Activated CD4-positive, alpha-beta T cell treated with anti-CD3 and anti-CD28 coated beads for 36 hours (primary cell): ENCODE measurements at places on chromosomes 5 and 9.

GRCh38 chr9:122562134-122562760 is 9.3 kb downstream of the OR1N2 start:
- peak; percentile 7 for DNase-seq

DNA sequence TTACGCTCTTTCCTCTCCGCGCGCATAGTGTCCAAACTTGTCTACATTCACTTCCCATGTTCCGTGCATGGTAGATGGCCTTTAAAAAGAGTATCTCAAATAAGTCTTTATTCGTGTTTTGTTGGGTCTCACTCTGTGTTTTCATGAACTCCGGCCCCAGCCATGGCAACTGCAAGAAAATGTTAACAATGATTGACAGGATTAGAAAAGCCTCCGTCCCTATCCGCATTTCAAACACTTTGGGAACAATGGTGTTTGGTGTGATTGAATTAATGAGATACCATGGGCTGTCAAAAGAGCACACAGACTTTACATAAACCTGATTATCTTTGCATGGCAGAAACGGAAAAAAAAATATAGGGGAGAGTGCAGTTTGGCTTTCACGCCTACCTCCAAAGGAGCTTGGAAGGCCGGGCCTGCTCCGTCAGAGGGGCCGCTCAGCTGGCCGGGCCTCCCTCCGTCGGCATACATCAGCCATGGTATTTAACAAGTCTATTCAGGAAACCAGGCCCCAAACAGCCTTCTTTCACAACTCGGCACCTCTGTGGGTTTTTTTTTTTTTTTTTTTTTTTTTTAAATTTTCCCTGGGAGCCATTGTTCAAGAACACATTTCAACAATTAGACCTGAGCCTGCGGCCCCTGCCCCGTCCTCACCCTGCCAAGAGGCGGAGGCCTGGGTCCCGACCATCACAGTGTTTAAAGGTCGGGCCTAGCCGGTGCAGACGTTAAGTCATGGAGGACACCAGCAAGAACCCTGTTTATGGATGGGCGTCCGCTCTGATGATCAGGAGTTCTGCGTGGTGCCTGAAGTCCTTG is 323.8 kb upstream of the IRX4 start:
- no peak for DNase-seq

DNA sequence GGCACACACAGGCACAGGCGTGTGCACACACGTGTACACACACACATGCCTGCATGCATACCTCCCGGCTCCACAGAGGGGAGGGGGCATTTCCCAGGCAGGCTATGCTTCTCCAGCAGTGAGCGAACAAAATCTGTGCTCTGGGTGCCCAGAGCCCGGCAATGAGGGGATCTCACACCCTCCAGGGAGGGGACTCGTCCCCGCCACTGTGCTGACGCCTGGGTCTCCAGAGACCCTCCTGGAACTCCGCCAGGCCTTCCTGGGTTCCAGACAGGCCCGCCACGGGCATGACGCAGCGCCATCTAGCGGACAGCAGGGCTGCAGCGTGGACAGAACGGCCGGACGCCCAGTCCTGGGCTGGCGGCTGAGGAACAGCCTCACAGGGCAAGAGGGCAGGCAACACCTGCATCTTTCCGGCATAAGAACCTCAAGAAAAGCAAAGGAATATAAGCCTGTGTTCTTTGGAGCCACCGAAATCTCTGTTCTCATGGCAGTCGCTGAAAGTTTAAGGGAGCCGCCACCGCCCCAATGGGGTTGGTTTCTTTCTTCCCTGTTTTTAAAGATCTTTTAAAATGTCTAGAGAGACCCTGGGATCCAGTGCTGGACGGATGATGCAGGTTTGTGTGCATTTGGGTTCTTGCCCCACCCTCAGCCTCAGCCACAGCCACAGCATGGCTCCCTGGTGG is 135.6 kb upstream of the PPP1R26 start:
- peak; percentile 76 for DNase-seq

DNA sequence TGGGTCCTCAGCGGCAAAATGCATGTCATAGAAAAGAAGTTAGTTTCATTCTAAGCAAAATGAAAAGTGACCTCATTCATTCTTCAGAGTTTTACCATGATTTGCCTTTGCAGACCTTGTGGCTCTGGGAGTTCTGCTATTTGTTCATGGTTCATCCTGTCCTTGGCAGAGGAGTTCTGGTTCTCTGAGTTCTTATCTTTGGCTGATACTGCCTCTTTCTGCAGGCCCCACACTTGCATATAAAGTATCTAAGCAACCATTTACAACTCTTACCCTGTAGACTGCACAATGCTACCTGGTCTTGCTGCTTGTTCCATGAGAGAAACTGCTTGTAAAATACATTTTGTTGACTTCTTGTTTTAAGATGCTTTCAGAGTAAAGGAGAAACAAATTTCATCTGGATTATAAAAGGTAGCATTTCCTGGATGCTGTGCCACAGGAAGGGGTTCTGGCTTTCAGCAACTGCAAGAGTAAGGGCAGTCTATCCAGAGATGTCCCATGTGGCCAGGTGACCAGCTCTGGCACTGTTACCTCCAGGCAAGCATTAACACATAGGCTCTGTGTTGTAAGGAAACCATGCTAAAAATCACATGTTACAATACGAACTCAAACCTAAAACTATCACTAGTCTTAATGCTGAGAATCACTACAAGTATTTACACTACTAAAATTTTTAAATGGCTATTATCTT is 513.2 kb downstream of the SPOCK1 start:
- no peak for DNase-seq

- DNase-seq: no peak
Observed at GRCh38 chr9:88373045-88373444, 15.2 kb upstream of the SPIN1 start.

DNA sequence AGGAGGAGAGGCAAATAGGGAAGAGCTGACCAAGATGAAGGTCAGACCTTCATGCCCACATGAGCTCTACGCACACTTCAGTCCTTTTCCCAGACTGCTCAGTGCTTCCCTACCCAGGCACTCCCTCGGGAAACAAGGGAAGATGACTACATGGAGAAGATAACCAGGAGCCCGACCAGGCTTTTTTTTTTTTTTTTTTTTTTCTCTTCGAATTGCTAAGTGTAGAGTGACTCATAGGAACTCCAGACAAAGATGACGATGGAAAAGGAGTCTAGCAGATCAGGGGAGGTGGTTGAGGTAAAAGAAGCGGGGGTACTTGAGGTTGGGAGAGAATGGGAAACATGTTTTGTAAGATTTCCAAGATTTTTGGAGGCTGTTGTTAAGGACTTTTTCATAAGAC is 526.1 kb downstream of the BNC2 start:
- no peak for DNase-seq

DNA sequence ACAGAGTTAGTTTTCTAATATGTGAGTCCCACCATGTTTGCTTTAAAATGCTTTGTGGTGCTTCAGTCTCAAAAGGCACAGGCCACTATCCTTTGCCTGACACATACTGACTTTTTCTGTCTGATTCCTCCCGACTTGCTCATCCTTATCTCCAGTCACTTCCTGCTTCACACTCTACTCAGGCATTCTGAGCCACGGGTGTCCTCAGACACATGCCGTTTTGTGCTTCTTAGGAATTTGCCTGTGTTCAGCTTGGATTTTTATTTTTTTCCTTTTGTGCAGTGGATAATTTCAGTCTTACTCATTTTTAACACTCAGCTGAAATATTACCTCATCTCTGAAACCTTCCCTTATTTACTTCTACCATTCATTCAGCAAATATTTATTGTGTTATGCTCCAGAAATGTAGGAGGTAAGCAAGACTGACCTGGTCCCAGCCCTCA is 54.1 kb downstream of the MAN2A1 start:
- DNase-seq: no peak

- no peak for DNase-seq
Observed at GRCh38 chr9:37911271-37911681, 7.3 kb upstream of the SLC25A51 start.

DNA sequence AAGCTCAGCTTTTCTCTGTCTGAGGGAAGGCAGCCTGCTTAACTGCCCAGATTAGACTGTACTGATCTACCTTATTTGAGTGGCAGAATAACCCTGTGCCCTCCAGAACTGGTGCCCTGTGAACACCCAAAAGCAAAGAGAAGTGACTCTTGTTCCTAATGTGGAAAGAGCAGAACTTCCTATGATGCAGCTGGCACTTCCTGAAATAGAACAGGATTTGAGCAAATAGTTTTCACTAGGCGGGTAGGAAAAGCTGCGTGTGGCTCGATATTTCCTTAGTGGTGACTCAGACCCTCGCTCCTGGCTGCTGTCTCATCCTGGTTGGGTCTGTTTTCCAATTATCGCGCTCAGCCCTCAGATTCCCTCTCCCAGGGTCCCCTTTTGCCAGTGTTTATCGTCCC is 89.9 kb downstream of the SH3TC2 start:
- DNase-seq: no peak

- DNase-seq: no peak
Observed at GRCh38 chr5:37005946-37006540, 129.5 kb downstream of the NIPBL start.

- DNase-seq: no peak
Observed at GRCh38 chr5:79562351-79563246, 48.7 kb upstream of the HOMER1 start.

DNA sequence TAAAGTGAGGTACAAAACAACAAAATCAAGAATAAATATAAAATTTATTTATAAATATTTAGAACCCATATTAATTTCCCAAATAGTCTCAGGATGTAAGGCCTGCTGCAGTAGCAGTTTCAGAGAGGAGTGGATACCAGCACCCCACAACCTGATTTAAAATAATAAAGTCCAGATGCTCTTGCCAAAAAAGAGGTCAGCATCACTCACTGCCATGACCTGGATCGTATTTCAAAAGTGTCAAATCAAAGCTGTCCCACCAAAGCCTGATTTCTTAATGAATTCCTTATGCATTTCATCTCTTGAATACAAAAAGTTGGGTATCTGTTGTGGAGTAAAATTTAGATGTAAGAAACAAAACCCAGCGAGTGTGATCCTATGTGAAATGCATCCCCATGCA is 58.0 kb upstream of the ROR2 start:
- DNase-seq: no peak

GRCh38 chr5:151100681-151101080 is 19.8 kb upstream of the TNIP1 start:
- DNase-seq: no peak

- DNase-seq: no peak
Observed at GRCh38 chr5:125201446-125202052, 455.1 kb upstream of the ZNF608 start.

DNA sequence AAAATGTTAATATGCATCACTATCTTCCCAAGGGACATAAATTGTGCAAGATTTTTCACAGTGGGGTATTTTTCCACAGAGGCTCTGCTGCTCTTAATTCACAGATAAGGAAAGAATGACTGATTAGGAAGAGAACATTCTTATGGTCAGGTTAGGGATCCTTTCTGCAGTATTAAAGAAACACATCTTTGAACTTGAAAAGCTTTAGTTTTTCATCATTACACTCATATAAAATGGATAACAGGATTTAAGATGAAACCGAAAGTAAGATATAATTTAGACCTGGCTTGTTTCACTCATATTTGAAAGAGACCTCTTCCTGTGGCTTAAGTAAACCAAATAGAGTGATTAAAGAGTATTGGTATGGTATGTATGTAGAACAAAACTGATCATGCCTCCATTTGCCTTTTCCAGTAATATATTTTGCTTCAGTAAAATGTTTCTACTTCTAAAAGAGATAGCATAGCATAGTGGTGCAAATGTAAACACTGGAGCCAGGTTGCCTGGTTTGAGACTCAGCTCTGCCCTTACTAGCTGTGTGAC is 160.0 kb downstream of the PRR16 start:
- no peak for DNase-seq

GRCh38 chr5:133130387-133131118 is 78.7 kb downstream of the HSPA4 start:
- no peak for DNase-seq

DNA sequence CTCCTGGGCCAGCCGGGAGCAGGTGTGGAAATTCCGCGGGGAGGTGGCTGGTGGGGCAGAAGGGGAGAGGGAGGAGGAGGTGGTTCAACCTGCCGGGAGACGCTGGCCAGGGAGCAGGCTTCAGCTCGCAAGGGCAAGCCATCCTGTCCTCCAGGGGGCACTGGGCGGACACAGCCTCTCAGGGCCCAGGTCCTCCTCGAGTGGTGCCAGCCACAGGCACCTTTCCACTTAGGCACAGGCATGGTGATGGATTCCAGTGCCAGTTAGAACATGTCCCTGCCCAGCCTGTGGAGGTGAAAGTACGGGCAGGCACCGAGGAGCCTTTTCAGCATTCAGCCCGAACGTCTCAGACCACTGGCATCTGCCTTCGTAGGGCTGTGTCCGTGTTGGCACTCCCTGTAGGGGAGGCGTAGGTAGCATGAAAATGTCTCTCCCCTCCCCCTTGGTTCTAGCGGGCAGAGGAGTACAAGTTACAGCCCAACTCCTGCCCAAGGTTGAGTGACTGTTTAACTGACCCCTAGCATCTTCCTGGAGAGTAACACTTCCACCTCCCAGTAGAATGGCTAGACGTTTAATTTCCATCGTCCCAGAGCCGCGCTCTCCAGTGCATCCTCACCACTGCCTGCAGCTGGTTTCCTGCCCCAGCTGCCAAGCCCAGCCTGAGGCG is 48.9 kb downstream of the DAB2IP start:
- DNase-seq: peak; percentile 44

- DNase-seq: no peak
Observed at GRCh38 chr5:96254980-96255691, 177.9 kb downstream of the PCSK1 start.

GRCh38 chr9:126558051-126558665 is 55.6 kb upstream of the LMX1B start:
- DNase-seq: peak; percentile 81

DNA sequence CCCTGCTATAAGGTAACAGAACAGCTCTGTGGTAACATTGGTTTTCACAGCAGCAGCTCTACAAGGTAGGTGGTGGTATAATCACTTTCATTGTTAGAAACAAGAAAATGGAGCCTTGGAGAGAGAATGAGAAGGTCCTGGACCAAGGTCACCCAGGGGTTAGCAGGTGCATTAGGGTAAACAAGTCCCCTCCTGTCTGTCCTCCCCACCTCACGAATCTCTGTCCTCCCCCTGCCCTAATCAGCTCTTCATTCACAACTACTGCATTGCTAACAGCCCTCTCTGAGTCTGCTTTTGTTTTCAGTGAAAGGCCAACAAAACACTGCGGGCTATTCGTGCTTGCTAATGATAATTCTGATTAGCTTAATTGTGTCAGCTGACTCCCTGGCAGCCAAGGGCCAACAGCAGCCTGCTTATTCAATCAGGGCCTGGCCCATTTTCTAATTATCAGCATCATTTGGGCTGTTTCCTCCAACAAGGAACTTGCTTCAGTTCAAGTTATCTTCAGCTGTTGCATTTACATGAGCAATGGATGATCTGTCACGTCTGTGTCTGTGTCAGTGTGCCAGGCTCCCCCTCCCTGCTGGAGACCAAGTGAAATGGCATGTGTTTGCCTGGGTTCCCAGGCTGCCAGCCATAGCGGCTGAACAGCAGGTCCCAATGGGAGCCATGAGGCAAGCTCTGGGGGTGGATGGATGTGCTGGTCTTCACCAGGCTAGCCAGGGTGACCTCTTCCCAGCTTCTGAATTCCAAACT is 56.7 kb upstream of the EQTN start:
- peak; percentile 20 for DNase-seq

GRCh38 chr5:170388818-170389549 is at the start of gene KCNMB1:
KCNMB1 (minus strand) TSS chr5:170389367; CDS start chr5:170385447, 3,920 bp downstream.
- DNase-seq: no peak

DNA sequence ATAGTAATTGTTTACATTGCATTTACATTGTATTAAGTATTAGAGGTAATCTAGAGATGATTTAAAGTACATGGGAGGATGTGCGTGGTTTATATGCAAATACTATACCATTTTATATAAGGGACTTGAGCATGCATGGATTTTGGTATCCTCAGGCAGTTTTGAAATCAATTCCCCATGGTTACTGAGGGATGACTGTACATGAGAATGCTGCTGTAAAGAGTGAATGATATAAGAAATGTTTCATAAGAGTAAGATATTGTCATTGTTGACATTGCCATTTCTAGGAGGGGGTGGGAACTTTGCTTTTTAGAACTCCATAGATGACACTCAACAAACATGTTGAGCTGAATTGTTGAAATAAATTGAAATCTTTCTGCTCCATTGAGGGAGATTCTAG is 185.0 kb downstream of the SEMA6A start:
- DNase-seq: no peak
